Activated CD4-positive, alpha-beta T cell treated with anti-CD3 and anti-CD28 coated beads, Interleukin-2, amount 10 ng/mL, durations not matched to agents 7 days and 5 days (primary cell): ENCODE measurements at places on chromosomes 12 and 14. TPM values are rescaled to one million over a fixed set of nuclear protein-coding genes. Genes with fewer than 3 reads are reported as not detected.
A peak's percentile ranks its signal among the peaks of the same experiment; 100 is the strongest.

- H3K4me3 ChIP-seq, result no peak overlapping the region
- no peaks in the 10 kb centered on the region for H3K4me1 ChIP-seq
- H3K27ac ChIP-seq, result no peak overlapping the region
- DNase-seq, result no peak
Observed at GRCh38 chr12:16189849-16190248, 87.6 kb downstream of the SLC15A5 start.

- no peaks in the 10 kb centered on the region for H3K27me3 ChIP-seq
- no peak for DNase-seq
- H3K4me3 ChIP-seq, result no peak overlapping the region
- H3K27ac ChIP-seq, result no peak overlapping the region
- H3K36me3 ChIP-seq, result no peaks in the 10 kb centered on the region
Observed at GRCh38 chr12:89384050-89384758, 31.9 kb upstream of the DUSP6 start.

GRCh38 chr12:32669584-32669983 is 9.5 kb upstream of the DNM1L start:
- no peaks in the 10 kb centered on the region for H3K36me3 ChIP-seq
- H3K27ac ChIP-seq, result no peak overlapping the region
- H3K4me1 ChIP-seq, result peaks cover 1% of the 10 kb centered on the region

DNA sequence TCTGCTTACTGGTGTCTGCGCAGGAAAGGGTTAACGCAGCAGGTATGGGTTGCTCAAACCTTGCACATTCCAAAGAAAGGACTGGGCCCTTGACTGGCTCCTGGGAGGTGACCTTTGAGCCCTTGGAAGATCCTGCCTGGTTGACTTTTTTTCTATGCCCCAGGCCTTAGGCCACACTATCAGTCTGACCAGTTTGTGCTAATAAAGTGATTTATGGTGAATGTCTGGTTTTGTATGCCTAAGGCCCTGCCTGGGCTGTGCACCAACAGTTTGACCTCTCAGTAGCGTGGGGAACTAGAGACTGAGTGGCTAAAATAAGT is 61.4 kb upstream of the SCN8A start:
- H3K36me3 ChIP-seq, result no peaks in the 10 kb centered on the region
- no peak for DNase-seq
- peaks cover 8% of the 10 kb centered on the region for H3K4me1 ChIP-seq
- H3K27me3 ChIP-seq, result peaks cover 14% of the 10 kb centered on the region

GRCh38 chr12:29427964-29428363 is 47.0 kb upstream of the ERGIC2 start:
- no peak for DNase-seq
- no peaks in the 10 kb centered on the region for H3K4me1 ChIP-seq
- H3K36me3 ChIP-seq, result no peaks in the 10 kb centered on the region
- H3K27me3 ChIP-seq, result peaks cover 13% of the 10 kb centered on the region
- H3K27ac ChIP-seq, result no peak overlapping the region
- no peak overlapping the region for H3K4me3 ChIP-seq

- peak; percentile 10 for DNase-seq
- H3K4me1 ChIP-seq, result peaks cover 38% of the 10 kb centered on the region
- H3K36me3 ChIP-seq, result peaks cover 75% of the 10 kb centered on the region
- H3K27ac ChIP-seq, result no peak overlapping the region
Observed at GRCh38 chr14:91484186-91484585, 25.9 kb downstream of the PPP4R3A start.

DNA sequence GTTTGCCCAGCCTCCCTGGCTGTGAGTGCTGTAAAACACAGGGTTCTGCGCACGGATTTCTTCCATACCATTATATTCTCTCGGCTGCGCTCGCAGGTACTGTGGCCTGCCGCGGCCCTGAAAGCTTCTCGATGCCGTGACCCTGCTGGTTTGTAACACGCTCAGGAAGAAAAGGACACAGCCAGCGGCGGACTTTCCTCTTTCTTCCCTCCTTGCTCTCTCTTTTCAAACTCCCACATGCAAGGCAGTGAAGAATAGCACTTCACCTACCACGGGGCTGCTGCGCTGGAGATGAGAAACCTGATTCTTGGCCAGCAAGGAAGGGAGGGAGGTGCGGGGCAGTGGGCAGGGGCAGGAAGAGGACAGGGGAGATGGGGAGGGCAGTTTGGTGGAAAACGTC is 130.2 kb downstream of the RBM19 start:
- no peak overlapping the region for H3K27ac ChIP-seq
- DNase-seq, result no peak
- no peak overlapping the region for H3K4me3 ChIP-seq
- peaks cover 5% of the 10 kb centered on the region for H3K4me1 ChIP-seq
- no peaks in the 10 kb centered on the region for H3K27me3 ChIP-seq
- no peaks in the 10 kb centered on the region for H3K36me3 ChIP-seq

GRCh38 chr14:76827696-76828296 is 1.6 kb downstream of the LRRC74A start:
- H3K27ac ChIP-seq, result no peak overlapping the region
- no peak for DNase-seq
- no peak overlapping the region for H3K4me3 ChIP-seq
- peaks cover 4% of the 10 kb centered on the region for H3K27me3 ChIP-seq
- no peaks in the 10 kb centered on the region for H3K36me3 ChIP-seq

- H3K4me1 ChIP-seq, result peaks cover 36% of the 10 kb centered on the region
- H3K27ac ChIP-seq, result peak overlapping the region; percentile 84
- no peak overlapping the region for H3K4me3 ChIP-seq
- no peak for DNase-seq
- peaks cover 2% of the 10 kb centered on the region for H3K27me3 ChIP-seq
Observed at GRCh38 chr14:31945701-31946100, 131.4 kb upstream of the ARHGAP5 start.

- no peak overlapping the region for H3K27ac ChIP-seq
- H3K4me3 ChIP-seq, result no peak overlapping the region
- H3K4me1 ChIP-seq, result no peaks in the 10 kb centered on the region
- no peaks in the 10 kb centered on the region for H3K27me3 ChIP-seq
Observed at GRCh38 chr14:88352698-88353097, 29.6 kb upstream of the KCNK10 start.

GRCh38 chr12:89417246-89417977 is 65.1 kb upstream of the DUSP6 start:
- H3K27ac ChIP-seq, result no peak overlapping the region
- no peak for DNase-seq
- H3K4me1 ChIP-seq, result peaks cover 11% of the 10 kb centered on the region
- H3K4me3 ChIP-seq, result no peak overlapping the region
- H3K36me3 ChIP-seq, result peaks cover 19% of the 10 kb centered on the region

GRCh38 chr12:48126953-48127630 is 7.9 kb downstream of the PFKM start:
- no peak overlapping the region for H3K4me3 ChIP-seq
- no peak overlapping the region for H3K27ac ChIP-seq
- H3K27me3 ChIP-seq, result no peaks in the 10 kb centered on the region

Gene P2RX2
- total RNA-seq, result not detected

Gene HNF1A
- not detected for total RNA-seq

Gene FAM181A
- not detected for total RNA-seq

Gene HCAR2
- total RNA-seq, result not detected

Gene LRFN5
- not detected for total RNA-seq
